ENCODE measurements at places on chromosomes 4 and X. TPM values are rescaled to one million over a fixed set of nuclear protein-coding genes. Genes with fewer than 3 reads are reported as not detected.

Gene SSX2B
- polyA plus RNA-seq = not detected

Gene NDP
- 0.22 TPM for polyA plus RNA-seq

Gene CSN1S1
- not detected for polyA plus RNA-seq

Gene TEX13C
- polyA plus RNA-seq = not detected

Gene AKAP4
- not detected for polyA plus RNA-seq

Gene CABS1
- not detected for polyA plus RNA-seq

Gene PRR27
- not detected for polyA plus RNA-seq

Gene RNF128
- 2.7 TPM for polyA plus RNA-seq

All from AG04450 (cell line).